ENCODE measurements at places on chromosomes 11 and 22. TPM values are rescaled to one million over a fixed set of nuclear protein-coding genes. Genes with fewer than 3 reads are reported as not detected.

The OR8G1 gene
- total RNA-seq: not detected

The KCNJ11 gene
- 2.3 TPM for total RNA-seq

The CSF2RB gene
- 14.3 TPM for total RNA-seq

The GLYATL1 gene
- total RNA-seq: 1.8 TPM

The THAP12 gene
- 43.4 TPM for total RNA-seq

GRCh38 chr11:1628506-1629325 lies 859 bp upstream of the KRTAP5-5 start:
- peak; percentile 48 for DNase-seq

GRCh38 chr11:94766713-94767206 lies 1.4 kb upstream of the AMOTL1 start:
- no peak for DNase-seq

DNA sequence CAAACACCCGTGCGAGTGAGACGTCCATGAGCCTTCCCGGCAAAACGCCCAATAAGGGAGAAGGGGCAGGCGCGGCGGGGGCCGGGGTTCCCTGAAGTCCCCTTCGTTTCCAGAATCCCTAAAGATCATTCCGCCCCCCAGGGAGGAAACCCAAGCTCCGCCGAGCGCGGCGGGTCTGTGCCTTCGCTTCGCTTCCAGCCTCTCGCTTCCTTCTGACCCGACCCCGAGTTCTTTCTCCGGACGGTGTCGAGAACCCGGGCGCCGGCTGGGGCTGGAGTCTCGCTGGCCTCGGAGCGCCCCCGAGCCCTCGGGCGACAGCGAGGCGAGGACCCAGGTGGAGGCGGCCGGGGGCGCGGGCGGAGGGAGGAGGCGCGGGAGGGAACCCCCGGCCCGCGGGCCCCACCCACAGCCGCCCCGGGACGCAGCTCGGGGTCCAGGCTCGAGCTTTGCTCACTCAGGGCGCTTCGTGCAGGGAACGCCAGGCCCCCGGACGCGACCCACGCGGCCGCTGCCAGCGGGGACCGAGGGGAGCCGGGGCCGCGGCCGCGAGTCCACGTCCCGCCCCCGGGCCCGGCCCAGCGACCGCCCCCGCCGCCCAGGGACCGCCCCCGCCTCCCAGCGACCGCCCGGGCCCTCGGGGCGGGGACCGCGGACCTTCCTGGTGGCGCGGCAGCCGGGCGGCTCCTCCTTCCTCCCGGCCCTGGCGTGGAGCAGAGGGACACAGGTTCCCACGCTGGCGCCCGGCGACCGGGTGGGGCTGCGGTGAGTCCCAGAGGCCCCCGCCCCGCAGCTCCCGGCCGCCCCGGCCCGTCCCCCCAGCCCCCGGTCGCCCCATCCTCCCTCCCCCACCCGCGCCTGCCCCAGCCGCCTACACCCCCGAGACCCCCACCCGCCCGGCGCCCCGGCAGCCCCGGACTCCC lies at the start of gene PGGHG:
TSS of gene PGGHG (plus strand) at position 649 of the 920 bp plus-strand sequence. CDS start 691 bp downstream, outside the sequence.
- DNase-seq: peak; percentile 59

- peak; percentile 12 for DNase-seq
These were observed 3.0 kb downstream of the YWHAH start for GRCh38 chr22:31947296-31947695.

DNA sequence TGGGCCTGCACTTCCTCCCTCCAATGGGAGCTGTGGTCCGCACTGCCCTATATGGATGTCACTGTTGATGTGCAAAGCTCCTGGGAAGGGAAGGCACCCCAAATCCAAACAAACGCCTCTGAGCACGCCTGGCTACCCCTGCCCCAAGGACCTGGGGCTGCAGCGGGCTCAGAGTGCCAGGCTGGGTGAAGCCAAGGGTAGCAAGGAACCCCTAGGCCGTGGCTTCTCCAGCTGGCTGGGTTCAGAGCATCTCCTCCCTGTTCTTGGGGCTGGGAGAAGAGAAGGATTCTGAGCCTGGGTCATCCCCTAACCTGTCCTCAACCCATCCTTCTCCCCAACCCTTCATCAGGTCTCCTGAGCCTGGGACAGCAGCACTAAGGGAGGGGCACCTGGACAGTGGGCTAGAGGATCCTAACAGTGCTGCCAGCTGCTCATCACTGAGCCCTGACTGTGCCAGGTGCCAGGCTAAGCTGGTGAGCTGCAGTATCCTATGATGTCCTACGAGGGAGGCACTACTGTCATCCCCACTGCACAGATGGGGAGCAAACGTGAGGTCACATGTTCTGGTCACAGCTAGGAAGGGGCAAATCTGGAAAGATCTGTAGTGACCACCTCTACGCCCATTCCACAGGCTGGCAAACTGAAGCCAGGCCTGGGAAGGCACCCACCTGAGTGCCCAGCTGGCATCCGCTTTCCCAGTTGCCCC lies 3.0 kb downstream of the SSTR3 start:
- DNase-seq: no peak

GRCh38 chr11:2539371-2540222 lies 94.8 kb downstream of the KCNQ1 start:
- DNase-seq: no peak

DNA sequence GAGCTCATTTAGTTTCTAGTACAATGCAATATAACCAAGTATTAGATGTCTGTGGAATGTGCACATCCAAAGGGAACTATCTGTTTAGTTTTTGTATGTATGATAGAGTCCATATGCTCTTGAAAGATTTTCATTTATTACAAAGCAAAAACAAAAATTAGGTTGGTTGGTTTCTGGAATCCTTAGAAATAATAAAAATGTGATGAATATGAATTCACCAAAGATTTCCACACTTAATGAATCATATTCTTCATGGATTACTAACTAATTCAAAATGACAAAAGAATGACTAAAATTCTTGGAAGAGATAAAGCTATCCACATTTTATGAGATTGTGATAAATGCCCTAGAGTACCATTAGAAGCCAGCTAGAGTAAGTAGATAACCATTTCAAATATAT lies 261.1 kb downstream of the SBF2 start:
- DNase-seq: no peak

DNA sequence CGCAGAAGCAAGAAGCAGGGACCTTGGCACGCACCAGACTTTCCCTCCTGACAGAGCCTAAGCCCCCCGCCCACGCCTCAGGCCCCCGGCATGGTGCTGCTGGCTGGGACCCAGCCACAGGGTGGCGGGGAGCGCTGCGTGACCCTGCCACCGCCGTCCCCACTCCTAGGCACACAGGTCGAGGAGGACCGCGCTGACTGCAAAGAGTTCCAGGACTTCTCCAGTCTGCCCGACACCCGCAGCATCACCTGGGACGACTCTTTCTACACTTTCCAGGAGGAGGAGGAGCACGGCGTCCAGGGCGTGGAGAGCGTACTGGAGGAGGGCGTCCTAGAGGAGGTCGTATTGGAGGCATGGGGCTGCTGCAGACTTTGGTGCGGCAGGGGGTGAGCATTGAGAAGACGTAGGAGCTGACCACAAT lies 103.7 kb downstream of the TRIM51G start:
- DNase-seq: no peak

GRCh38 chr11:88040148-88040496 lies 135.1 kb downstream of the RAB38 start:
- DNase-seq: no peak
